Posterior vena cava (tissue), 2 donors: ENCODE measurements at places on chromosomes 13 and 19. TPM values are rescaled to one million over a fixed set of nuclear protein-coding genes. Genes with fewer than 3 reads are reported as not detected.

Gene ADGRE2
- total RNA-seq, result 4.3 TPM

Gene ETV2
- 0.81 TPM for total RNA-seq

- no peak for DNase-seq
Observed at GRCh38 chr13:38700051-38700450, 13.2 kb downstream of the FREM2 start.

Gene RAB3D
- total RNA-seq, result 34.2 TPM
